ENCODE measurements at places on chromosomes 16 and 17.

DNA sequence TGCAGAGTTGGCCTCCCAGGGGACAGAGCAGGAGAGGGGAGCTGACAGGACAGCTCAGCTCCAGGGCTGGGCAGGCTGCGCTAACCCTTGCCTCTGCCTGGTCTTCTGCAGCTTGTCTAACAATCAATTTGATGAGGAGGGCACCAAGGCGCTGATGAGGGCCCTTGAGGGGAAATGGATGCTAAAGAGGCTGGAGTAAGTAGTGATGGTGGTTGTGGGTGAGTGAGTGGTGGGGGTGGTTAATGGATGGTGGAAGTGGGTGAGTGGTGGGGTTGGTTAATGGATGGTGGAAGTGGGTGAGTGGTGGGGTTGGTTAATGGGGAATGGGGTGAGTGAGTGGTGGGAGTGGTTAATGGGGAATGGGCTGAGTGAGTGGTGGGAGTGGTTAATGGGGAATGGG lies 22.0 kb upstream of the CPNE2 start:
- DNase-seq: no peak

GRCh38 chr17:39264119-39264518 lies 38.4 kb upstream of the STAC2 start:
- no peak for DNase-seq

DNA sequence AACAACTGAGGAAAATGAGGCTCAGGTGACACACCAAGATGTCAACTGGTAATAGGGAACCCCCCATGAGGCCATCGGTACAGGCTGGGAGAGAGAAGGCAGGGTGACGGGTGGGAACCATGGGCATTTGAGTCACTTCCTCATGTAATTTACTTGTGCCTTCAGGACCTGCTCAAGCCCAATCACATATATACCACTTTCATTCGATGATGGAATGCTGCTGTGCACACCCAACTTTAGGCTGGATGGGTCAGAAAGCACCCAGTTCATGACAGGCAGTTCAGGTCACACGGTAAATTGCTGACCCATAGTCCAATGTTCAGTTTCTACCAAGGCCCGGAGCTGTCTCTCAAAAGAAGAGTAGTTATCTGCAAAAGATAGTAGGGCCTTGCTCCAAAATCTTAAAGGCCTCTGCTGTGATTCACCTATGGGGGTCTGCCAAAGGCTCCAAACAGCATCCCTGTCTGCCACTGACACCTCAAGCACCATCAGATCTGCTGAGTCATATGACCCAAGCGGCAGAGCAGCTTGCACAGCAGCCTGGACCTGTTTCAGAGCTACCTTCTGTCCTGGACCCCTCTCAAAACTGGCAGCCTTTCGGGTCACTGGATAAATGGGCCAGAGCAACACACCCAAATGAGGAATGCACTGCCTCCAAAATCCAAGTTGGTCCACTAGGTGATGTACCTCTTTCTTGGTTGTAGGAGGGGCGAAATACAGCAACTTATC lies 24.7 kb downstream of the ZZEF1 start:
- no peak for DNase-seq

DNA sequence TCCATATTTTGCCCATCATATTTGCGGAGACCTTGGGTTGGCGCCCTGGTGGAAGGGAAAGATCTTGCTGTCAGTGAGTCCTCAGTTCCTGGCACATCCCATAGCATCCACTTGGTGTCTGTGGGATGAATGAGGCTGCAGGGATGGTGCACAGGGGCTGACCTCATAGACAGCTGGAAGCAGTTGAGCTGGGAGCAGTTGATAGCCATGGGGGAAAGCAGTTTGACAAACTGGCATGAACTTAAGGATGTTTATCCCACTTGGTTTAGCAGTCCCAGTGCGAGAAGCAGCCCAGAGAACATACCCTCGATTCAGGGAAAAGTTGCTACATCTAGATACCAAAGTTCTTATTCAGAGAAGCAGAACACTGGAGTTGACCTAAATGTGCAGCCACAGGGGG lies 80.7 kb downstream of the SNX29 start:
- no peak for DNase-seq

DNA sequence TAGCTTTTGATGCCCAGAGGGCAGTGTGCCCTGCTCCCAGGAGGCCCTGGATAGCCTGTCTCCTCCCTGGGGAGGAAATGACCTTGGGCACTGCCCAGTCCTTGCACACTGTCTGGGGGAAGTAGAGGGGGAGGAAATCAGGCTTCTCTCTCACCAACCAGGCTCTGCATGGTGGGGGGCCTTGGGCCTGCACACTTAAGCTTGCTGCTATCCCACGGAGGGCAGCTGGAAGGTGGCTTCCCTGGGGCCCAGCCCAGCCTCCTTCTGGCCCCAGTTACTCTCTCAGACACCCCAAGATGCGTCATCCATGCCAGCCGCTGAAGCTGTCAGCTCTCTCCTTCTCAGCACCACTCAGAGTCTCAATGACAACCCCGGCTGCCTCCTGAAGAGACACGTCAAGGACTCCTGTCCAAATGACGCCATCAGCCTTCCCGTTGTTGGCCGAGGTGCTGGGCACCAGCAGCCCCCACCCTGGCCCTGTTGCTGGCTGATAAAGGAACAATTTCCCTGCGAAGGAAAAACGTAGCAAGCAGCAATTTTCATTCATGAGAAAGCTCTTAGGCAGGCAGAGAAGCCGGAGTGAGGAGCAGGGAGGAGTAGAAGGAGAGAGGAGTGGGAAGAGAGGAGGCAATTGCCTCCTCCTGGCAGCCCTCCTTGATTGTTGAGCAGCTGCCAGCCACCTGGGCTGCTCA lies 95.5 kb downstream of the SDK2 start:
- peak; percentile 27 for DNase-seq

- no peak for DNase-seq
These were observed 7.9 kb upstream of the IL17C start for GRCh38 chr16:88630433-88630832.

DNA sequence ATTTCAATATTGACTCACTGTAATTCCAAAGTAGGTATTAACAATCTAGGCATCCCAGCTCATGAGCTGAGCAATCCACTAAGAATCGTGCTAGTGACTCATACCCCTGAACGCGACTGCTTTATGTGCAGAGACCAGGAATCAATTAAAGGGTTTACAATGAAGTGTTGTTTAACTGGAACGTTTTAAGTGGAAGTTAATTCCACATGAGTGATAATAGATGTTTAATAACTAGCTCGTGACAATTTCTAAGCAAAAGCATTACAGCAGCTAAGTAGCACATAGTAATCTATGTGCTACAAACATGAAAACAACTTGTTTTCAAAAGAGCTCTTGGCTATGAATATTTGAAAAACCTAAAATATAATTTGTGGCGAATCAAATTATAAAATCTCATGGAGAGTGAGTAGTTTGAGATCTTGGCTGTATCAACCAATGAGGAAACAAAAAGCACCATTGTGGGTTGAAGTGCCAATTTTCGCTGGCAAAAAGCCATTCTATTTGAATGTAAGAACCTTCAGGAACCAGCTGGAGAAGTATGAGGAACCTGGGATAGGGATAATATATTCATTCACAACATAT lies 9.4 kb downstream of the GJC1 start:
- no peak for DNase-seq

- DNase-seq: no peak
These were observed 6.1 kb upstream of the SLFN5 start for GRCh38 chr17:35236821-35237220.
